ENCODE measurements at places on chromosomes 13 and 19.

DNA sequence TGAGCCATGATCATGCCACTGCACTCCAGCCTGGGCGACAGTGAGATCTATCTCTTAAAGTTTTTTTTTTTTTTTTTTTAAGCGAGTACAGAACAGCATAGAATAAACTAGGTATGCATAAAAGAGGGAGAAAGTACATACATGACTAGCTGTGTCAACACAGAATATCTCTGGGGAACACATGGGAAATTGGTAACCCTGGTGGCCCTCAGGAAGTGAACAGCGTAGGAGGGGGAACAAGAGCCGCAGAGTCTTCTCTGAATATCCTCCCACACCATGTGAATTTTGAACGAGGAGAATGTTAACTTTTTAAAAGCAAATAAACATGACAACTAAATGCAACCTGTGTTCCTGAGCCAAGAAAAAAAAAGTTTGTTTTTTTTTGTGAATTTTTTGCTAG, 15.2 kb downstream of the PHLDB3 start:
- no peak for DNase-seq

GRCh38 chr13:19672990-19673389, 39.5 kb downstream of the MPHOSPH8 start:
- DNase-seq = no peak

DNA sequence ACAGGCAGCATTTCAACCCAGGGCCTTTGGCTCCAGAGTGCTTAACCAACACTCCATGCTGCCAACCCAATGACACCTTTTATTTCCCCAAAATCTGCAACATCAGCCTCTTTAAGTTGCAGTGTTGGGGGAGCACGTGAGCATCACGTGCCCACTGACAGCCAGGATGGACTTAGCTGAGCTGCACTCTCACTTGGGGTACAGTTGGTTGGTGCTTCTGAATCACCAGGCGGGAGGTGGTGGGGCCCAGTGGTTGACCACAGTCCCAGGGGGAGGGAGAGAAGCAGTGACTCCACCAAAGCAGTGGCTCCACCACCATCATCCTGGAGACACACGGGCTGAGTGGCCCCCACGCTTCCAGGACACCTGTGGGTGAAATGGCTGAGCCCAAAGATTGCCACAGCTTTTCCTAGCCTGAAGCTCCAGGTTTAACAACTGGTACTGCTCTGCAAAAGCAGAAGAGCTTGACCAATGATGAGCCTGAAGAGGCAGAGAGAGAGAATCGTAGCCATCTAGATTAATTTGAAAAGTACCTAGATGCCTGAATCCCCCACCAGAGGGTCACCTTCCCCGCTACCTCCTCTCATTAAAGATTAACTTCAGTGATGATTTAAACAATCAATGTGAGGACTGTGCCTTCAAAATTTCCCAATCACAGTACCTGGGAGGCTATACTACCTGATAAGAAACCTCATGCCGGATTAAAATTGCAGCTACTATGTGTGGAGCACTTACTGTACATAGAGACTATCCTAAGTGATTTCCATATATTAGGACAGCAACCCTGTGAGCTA, 193.8 kb downstream of the FOXO1 start:
- no peak for DNase-seq

- no peak for DNase-seq
These were observed 18.9 kb downstream of the VASP start for GRCh38 chr19:45526143-45526542.

DNA sequence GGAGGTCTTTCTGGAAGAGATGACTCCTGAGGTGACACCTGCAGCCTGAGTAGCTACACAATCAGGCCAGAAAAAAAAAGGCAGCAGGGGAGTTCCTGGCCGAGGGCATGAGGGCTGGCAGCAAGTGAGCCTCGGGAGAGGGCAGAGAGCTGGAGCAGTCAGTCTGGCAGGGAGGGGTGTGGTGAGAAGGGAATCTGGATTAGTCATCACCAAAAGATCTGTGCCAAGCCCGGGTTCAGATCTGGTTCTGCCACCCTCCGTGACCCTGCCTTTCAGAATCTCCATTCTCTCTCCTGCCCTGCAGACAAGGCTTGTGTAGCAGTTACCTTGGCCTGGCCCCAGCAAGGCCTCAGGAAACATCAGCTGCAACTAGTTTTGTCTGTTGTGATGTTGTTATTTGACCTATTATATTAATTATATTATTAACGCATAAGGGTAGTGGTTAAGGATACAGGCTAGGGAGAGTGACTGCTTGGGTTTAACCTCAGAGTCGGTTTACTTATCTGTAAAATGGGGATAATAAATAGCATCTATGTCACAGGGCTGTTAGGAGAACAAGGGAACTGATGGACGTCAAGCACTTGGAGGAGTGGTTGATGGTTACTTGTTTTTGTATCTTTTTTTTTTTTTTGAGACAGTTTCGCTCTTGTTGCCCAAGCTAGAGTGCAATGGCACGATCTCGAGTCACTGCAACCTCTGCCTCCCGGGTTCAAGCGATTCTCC, 2.7 kb upstream of the CAPNS1 start:
- DNase-seq = no peak

DNA sequence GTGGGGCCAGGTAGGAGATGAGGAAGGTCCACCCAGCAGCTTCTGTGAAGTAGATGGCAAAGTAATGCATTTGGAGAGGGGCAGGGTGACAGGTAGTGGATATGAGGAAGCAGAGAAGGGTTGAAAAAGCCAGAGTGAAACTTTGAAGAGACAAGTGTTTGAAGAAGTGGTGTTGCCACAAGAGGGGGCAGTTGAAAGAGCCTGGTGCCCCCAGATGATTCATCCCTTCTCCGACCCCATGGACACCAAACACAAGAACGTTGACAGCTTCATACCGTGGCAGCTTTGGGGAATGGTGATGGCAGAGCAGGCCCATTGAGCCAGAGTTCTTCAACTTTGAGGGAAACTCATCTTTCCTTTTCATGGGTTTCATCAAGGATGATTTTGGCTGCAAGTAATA, 19.9 kb downstream of the IFNL3 start:
- no peak for DNase-seq

DNA sequence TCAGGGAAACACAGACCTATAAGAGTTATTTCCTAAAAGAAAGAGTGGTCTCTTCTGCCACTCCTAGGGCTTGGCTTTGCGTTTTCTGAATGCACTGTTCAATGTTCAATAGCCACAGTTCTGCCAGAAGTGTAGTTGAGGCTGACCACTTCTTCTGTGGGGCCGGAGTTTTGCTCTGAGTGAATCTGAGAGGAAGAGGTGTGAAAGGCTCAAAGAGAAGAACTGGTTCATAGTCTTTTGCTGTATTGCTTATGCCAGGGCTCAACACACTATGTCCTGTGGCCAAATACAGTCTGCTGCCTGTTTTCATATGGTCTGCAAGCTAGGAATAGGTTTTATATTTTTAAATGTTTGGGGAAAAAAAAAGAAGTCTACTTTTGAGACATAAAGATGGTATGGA, 128.2 kb downstream of the STOML3 start:
- no peak for DNase-seq

- no peak for DNase-seq
These were observed 268.5 kb downstream of the MYO16 start for GRCh38 chr13:108897955-108898354.

DNA sequence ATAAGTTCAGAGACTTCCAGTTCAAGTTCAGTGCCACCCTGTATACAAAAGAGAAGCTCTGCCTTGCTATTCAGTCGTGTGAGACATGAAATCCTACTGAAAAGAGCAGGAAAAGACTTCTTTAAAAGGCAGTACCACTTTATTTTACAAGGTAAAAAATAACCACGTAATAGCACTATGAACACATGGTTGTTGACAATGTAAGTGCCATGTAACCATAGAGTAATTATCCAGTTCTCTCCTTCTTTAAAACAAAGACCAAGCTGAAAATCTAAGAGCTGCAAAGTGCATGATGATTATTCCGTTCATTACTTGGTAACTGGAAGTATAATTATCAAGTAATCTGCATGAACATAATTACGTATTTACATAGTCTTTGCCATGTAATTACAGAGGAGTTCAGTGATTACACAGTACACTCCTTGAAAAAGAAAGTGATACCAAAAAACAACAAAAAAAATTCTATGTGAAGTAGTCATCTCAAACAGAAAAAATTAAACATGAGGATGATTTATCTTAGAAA, 288.7 kb downstream of the EFNB2 start:
- DNase-seq = no peak

DNA sequence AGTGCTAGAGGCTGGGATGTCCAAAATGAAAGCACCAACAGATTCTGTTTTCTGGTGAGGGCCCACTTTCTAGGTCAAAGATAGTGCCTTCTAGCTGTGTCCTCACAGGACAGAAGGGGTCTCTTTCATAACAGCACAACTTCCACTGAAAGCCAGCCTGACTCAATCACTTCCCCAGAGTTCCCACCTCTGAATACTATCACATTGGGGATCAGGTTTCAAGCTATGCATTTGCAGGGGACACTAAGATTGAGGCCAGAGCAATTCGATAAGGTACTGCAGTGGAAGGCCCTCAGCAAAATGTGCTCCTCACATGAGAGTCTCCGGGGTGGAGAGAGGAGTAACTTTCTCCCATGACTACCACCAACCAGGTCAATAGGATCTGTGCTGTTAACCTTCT, 1501.5 kb downstream of the EFNB2 start:
- no peak for DNase-seq

GRCh38 chr19:48982280-48982679, 10.8 kb downstream of the GYS1 start:
- DNase-seq = no peak

GRCh38 chr13:44148159-44148914, 225.3 kb upstream of the SERP2 start:
- DNase-seq = no peak

GRCh38 chr19:4576016-4576933, 16.8 kb upstream of the SEMA6B start:
- peak; percentile 48 for DNase-seq

DNA sequence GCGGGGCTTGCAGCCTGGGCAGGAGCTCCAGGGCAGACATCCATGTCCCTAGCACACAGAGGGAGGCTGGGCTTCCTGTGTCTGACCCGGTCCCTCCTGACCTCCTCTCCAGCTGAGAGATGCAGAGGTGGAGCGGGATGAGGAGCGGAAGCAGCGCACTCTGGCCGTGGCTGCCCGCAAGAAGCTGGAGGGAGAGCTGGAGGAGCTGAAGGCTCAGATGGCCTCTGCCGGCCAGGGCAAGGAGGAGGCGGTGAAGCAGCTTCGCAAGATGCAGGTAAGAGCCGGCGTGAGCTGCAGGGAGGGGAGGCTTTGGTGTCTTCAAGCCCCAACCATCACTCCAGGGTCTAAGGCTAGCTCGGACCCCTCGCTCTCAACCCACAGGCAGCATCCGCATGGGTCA, 38.4 kb downstream of the KCNC3 start:
- DNase-seq = no peak

GRCh38 chr13:111666164-111666776, 345.8 kb downstream of the TEX29 start:
- DNase-seq = no peak

DNA sequence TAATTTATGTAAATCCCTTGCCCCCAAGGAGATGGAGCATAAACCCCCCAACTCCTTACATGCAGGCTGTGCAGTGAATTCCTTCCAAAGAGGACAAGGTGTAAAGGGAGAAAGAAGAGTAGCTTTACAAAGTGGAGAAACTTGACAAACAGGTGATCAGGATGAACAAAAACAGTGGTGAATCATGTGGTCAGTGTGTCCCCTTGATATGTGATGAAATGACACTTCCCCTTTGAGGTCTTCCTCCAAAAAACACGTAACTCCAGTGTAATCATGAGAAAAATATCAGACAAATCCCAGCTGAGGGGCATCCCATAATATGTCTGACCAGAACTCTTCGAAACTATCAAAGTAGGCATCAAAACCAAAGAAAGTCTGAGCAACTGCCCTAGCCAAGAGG, 29.5 kb upstream of the AKT2 start:
- DNase-seq = no peak

DNA sequence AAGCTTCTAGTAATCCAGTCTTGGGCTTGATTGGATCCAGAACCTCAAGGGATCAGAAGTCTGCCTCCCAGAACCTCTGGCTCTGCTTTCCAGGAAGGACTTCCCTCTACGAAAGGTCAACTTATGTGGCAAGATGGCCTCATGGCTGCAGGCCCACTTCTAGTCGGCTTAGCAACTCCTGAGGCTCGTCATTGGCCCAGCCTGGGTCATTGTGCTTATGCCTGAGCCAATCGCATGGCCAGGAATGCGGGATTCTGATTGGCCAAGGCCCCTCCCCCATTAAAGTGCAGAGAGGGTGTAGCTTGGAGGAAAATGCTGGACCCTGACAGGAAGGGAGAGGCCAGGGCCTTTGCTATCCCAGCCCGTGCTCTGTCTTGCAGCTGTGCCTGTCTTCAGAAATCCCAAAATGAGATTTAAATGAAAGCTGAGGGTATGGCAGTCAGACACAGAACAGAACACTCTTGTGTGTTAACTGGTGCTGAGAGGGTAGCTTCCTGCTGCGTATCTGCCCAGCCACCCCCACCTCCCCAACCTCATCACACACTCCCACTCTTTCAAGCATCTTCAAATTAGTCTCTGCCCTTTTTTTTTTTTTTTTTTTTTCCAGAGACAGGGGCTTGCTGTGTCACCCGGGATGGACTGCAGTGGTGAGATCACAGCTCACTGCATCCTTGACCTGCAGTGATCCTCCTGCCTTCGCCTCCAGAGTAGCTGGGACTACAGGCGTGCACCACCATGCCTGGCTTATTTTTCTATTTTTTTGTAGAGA, 5.5 kb upstream of the CCNE1 start:
- no peak for DNase-seq

DNA sequence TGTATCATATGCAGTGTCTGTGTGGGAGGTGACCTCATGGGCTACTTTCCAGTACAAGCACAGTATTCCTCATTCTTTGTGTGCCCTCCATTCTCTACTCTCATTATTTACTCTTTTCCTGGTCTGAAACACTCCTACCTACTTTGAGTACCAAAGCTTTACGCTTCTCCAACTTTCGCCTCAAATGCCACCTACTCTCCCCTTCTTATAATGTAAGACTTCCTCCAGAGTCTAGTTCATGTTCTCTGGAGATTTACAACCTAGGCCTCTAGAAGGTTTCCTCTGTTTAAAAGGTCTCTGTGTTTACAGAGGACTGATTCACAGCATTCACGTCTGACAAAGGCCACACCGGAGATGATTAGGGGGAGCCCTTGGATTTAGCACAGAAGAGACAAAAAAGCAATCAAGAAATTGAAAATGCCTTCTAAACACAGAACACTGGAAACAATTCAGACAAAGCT, 302.0 kb downstream of the KLF12 start:
- DNase-seq = no peak

Data from stimulated activated CD4-positive, alpha-beta T cell treated with anti-CD3 and anti-CD28 coated beads, Interleukin-12 subunit alpha, Interleukin-12 subunit beta, amount 100 ng/mL, for 48 hours (primary cell).